Activated T-cell treated with anti-CD3 and anti-CD28 coated beads, Interleukin-2, amount 50 U/mL, for 72 hours (primary cell): ENCODE measurements at places on chromosomes 7 and 10. TPM values are rescaled to one million over a fixed set of nuclear protein-coding genes. Genes with fewer than 3 reads are reported as not detected.
A peak's percentile ranks its signal among the peaks of the same experiment; 100 is the strongest.

ZNF365 gene
- total RNA-seq = 0.12 TPM

HECW1 gene
- not detected for total RNA-seq

DNA sequence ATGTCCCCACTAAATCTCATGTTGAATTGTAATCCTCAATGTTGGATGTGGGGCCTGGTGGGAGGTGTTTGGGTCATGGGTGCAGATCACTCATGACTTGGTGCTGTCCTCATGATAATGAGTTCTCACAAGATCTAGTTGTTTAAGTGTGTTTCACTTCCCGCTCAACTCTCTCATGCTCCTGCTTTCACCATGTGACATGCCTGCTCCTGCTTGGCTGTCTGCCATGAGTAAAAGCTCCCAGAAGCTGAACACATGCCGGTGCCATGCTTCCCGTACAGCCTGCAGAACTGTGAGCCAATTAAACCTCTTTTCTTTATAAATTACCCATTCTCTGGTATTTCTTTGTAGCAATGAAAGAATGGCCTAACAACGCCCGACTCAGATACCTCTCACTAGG lies 6.2 kb upstream of the PSTK start:
- no peak for DNase-seq

DNA sequence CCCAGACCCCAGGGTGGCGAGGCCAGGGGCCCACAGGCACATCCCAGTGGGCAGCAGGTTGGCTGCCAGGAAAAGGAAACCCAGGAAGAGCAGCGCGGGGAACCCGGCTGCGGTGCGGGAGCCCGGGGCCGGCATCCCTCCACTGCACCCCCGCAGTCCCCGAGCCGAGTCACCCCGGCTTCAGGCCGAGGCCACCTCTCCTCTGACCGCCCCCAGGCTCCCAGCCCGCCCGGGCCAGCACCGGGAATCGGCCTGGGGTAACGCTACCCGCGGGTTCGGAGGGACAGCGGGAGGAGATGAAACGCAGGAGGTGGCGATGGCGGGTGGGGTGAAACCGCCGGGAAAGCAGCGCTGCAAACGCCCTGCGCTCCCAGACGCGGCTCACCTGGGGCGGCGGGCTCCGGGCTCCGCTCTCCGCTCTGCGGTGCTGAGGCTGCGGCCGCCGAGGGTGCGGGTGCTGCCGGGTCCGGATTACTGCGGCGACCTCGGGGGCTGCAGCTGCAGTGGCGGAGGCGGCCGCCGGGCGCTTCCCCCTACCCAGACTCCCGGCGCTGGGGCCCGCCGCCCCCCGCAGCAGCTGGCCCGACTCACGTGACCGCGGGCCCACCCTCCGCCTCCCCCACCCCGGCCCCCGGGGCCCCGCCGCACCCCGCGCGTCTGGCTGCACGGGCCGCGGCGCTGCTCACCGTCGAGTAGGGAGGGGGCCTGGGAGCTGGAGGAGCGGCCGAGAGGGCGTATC lies at the start of gene SCRN1:
SCRN1 (minus strand) TSS at position 545 of the 739 bp plus-strand sequence. CDS start 20,734 bp downstream, outside the sequence.
- peak; percentile 29 for DNase-seq

DNA sequence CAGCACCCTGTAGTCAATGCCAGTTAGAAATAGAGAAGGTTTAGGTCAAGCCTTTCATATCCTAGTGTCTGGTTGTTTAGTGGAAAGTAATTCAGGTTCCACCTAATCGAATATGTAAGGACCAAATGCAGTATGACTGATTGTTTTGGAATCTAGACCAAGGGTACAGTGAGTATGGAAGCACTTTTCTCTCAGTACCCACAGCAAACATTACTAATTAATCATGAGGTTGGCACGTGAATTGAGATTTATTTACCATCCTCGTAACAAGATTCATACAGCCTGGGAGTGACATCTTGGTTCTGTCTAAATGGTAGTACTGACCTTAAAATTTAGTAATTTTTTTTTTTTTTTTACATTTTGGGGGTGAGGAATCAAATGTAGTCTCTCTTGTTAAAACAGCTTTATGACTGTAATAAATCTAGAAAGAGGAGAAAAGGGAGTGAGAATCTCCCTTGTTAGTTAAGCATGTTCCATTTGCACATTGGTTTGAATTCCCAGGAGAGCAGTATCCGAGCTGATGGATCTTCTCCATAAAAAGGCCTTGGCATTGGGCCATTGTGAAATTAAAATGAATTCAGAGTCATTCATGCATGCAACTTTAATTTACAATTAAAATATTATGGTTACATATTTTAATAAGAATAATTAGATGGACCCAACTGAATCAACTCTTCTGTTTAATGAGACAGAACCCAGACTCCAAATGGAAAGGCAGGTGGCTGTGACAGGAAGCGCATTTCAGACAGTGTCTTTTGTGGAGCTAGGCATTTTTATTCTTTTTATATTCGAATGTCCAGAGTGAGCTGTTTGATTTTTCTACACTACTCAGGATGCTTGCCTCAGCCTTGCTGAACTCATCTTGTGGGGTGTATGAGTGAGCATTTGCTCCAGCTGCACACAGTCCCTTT lies 57.6 kb downstream of the SNX10 start:
- no peak for DNase-seq

FAM221A gene
- total RNA-seq = 8.0 TPM

DNA sequence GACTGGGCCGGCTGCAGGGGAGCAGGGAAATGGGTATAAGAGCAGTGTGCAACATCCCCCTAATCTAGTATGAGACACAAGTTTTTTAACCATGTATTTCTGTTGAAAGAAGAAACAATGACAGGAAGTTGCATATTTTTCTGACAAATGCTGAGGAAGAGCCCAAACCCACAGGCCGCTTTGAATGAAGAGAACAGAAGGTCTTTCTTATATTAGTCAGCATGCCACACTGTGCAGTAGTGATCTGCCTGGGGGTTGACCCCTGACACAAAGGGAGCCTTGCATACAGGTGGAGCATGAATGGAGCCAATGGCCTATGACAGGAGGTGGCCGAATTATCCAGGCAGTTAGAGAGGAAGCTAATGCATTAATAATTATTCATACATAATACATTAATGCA lies 518.3 kb downstream of the PLXDC2 start:
- no peak for DNase-seq

STEAP4 gene
- not detected for total RNA-seq

DNA sequence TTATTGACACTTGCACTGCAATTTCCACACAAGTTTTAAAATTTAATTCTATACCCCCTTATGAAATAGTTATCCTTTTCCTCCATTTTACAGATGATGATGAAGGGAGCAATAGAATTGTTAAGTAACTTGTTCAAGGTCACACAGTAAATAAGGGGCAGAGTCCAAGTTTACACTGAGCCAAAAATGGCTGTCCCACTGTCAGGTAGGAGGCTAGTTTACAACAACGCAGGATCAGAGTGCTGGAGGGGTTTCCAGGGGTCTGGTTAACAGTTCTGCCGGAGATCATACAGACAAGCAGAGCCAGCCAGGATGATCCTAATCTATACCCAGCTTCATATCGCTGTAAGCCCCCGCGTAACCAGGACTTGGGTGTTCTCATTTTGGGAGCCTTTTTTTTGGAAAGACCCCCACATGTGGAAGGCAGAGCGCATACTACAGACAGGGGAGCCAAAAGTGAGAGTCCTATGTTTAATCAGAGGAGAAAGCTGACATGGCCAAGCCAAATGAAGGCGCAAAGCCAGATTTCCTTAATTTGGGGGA lies 524 bp upstream of the UNC5B start:
- no peak for DNase-seq

- no peak for DNase-seq
Measured at GRCh38 chr7:140350056-140350455, 48.3 kb downstream of the SLC37A3 start.

DNA sequence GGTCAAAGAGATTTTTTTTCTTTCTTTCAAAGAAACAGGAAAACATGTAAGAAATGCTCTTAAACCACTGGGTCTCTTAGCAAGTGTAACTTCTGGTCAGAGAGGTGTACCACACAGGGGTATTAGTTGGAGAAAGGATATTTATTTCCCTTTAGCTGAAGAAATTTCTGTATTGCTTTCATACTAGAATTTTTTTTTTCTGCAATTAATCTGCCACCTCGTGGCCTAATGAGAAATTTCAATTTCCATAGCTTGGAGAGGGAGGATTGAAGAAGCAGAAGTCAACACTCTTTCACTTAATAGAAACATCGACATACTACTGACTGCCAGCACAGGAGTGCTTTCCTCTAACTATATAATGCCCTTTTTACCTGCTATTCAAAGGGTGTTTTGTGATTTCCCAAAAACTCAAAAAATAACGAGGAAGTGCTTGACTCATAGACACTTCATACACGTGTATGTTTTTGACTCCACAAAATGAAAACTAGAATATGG lies 177.6 kb upstream of the NAMPT start:
- no peak for DNase-seq

DNA sequence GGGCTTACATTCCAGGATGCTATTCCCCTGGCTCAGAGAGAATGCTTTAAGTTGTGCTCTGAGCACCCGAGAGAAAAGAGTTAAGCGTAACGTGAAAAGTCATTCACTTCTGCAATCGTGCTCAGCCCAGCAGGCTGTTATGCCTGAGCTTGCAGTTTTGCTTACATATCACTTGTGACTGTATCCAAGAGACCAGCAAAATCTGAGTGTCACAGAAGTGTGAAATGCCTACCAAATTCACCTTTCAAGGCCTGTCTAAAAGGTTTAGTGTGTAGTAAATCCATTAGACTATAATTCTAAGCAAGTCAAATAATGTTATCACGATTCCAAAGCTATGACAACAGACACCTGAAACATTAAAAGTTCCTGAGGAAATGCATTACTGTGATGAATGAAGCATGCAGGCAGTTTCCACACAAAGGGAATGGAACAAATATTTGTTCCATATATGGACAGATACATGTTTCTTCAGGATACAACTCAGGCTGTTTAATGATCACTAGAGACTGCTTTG lies 20.1 kb downstream of the ITGB1 start:
- no peak for DNase-seq

DNA sequence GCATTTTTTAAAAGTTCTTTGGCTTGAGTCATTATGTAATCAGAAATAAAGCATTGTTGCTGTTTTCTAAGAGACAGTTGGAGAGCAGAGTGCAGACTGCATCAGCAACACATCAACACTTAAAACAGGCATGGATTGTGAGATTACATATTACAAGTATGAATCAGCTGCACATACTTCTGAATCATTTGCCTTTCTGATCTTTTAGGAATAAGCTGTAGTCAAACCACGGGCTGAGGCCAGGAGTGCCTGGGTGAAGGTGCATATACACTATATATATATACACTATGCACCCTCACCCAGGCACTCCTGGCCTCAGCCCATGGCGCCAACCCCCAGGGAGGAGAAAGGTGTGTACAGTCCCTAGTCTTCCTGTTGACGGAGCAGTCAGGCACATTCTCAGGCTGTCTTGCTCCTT lies 52.4 kb upstream of the DLX6 start:
- no peak for DNase-seq

KIAA1217 gene
- total RNA-seq = 0.84 TPM

- no peak for DNase-seq
Measured at GRCh38 chr7:11319491-11320274, 346.0 kb downstream of the PHF14 start.

- no peak for DNase-seq
Measured at GRCh38 chr7:8590791-8591190, 157.4 kb downstream of the NXPH1 start.

DNA sequence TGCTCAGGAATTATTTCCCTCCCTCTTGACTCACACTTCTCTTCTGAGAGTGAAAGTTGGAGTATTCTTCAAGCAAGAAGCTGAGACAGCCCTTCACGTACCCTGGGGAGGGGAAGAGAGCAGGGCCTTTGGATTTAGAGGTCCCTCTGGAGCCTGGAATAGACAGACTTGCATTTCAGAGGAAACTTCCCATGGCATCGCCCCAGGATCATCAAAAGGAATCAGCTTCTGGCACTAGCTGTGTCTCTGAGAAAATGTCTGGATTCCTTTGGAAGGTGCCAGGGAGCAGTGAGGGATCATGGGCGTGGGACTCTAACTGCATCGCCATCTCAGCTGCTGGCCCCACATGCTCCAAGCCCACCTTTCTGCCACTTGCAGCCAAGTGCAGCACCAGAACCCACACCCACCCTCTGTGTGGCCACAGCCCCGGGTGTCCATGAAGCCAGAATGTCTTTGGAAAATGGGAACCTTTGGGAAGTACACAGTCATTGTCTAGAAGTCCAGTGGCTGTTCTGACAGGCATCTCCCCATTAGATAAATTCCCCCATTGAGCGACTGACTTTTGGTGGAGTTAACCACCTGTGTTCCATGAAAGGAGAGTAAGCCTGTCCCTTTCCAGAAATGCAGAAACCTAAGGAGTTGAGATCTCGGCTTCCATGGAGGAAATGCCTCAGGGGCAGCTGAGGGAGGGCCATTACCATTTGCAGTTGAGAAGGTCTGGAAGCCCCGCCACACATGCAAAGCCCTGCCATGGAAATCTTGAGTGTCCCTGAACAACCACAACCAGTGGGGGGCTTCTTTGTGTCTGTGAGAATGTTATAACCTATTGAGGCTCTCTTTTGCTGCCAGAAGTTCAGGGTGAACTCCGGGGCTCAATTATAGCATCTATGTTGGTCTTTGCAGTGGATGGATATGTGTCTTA lies 57.8 kb upstream of the GDF10 start:
- no peak for DNase-seq

DNA sequence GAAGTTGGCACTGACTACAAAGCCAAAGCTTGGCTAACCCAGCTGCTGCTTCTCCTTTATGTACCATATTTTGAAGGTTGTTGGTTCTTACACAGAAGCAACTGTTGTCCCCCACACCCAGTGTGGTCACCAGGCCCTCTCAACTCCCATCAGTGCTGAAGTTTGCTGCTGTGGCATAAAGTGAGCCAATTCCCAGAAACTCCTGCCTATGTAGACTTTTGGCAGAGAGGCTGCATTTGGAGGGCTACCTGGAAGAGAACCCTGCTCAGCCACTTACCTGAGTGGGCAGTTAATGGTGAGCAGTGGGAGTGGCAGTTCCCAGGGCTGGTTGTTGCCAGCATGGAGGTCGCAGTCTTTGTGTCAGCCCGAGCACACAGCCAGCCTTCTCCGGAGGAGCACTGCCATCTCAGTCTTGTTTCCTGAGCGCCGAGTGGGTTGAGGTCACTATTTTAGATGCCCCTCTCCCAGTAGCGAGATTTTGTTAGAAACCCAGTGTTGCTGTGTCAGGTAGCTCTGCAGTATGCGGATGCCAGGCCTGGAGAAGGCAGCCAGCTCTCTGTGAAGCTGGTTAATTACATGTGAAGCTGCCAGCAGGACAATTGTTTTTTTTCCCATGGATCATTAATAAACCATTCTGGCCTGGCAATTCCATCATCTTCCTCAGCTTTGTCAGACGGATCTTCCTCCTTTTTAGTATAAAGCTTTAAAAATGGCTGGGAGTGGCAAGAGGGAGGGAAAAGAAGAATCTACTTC lies 24.5 kb downstream of the LRRC4 start:
- no peak for DNase-seq

SEMA4G gene
- total RNA-seq = 0.79 TPM

DNA sequence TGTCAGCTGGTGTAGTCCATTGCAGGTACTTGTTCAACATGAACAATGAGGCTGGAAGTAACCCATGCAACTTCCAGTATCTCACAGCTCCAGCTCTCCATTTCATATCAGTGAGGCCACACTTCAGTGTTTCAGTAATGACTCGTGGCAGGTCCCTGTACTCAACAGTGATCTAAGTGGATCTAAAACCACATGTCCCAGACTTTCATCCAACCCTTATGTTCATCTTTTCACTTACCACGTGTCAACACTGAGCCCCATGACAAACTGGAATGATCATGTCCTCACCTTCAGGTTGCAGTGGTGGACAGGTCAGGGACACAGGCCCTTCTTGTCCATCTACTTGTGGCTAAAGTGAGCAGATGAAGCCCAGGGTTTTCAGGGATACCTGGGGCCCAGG lies 155.0 kb upstream of the GRB10 start:
- no peak for DNase-seq

EEPD1 gene
- total RNA-seq = 1.2 TPM

GPR15LG gene
- total RNA-seq = not detected
